Breast epithelium (tissue), 4 donors: ENCODE measurements at places on chromosomes 7 and 10. TPM values are rescaled to one million over a fixed set of nuclear protein-coding genes. Genes with fewer than 3 reads are reported as not detected.

HOXA11 gene
- total RNA-seq: not detected

- DNase-seq: no peak
- H3K4me3 ChIP-seq: no peak overlapping the region
- no peak overlapping the region for H3K27ac ChIP-seq
- no peaks in the 10 kb centered on the region for H3K36me3 ChIP-seq
These were observed 273.6 kb upstream of the KLF6 start for GRCh38 chr10:4058514-4059029.

DNA sequence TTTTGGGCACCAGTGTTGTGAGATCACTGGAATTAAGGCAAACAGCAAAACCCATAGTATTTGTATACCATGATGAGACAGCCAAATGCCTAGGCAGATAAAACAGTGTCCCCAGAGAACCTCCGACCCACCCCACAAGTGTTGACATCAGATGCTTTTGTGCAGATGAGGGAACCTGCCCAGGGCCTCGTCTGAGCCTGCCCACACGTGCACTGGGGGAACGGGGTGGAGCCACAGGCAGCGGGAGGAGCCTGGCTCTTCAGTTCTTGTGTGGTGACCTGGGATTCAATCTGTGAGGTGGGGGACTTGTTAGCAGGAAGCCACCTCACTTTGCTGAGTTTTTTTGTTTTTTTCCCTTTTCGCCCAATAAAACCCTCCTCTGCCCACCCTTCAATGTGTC, 33.4 kb upstream of the OPTN start:
- no peak overlapping the region for H3K27ac ChIP-seq
- H3K4me3 ChIP-seq: no peak overlapping the region
- H3K36me3 ChIP-seq: no peaks in the 10 kb centered on the region
- no peaks in the 10 kb centered on the region for H3K27me3 ChIP-seq

TRIL gene
- total RNA-seq: 0.48 TPM

GRCh38 chr10:44118500-44118899, 266.4 kb downstream of the CXCL12 start:
- DNase-seq: no peak
- no peaks in the 10 kb centered on the region for H3K4me1 ChIP-seq
- H3K36me3 ChIP-seq: no peaks in the 10 kb centered on the region
- H3K27me3 ChIP-seq: no peaks in the 10 kb centered on the region

MALRD1 gene
- total RNA-seq: 8.6 TPM

DNA sequence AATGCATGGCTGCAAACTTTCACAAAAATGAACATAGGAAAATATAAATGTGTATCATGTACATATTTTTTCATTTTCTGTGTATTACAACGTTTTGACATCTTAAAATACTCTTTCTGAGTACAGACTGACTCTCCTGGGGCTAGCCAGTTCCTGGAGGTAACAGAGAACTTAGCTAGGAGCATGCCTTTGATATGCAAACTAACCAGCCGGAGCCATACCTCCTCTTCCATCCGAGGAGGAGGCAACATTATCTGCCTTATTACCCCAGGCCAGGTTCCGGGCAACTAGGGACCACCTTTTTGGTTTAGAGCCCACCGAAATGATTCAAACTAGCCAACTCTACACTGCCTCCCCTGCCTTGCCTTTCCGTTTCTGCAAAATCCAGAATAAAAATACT, 33.7 kb upstream of the HECW1 start:
- H3K27ac ChIP-seq: no peak overlapping the region
- peaks cover 4% of the 10 kb centered on the region for H3K27me3 ChIP-seq
- H3K4me1 ChIP-seq: no peaks in the 10 kb centered on the region
- DNase-seq: no peak

DNA sequence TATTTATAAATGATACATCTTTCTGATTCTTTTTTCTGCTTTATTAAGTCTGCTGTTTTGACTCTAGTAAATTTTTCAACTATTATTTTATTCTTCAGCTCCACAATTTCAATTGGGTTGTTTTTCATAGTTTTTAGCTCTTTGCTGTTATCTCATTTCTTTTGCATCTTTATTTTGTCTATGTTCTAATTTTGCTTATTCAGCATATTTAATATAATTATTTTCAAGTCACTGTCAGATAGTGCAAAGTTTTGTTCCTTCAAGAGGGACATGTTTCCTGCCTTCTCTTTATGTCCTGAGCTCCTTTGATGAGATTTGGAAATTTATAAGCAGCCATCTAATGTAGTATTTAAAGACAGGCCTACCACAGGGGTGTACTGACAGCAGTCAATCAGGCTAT, 131.5 kb upstream of the ZNF722 start:
- H3K4me1 ChIP-seq: no peaks in the 10 kb centered on the region
- H3K36me3 ChIP-seq: no peaks in the 10 kb centered on the region
- H3K27me3 ChIP-seq: no peaks in the 10 kb centered on the region
- H3K4me3 ChIP-seq: no peak overlapping the region
- no peak for DNase-seq

DNA sequence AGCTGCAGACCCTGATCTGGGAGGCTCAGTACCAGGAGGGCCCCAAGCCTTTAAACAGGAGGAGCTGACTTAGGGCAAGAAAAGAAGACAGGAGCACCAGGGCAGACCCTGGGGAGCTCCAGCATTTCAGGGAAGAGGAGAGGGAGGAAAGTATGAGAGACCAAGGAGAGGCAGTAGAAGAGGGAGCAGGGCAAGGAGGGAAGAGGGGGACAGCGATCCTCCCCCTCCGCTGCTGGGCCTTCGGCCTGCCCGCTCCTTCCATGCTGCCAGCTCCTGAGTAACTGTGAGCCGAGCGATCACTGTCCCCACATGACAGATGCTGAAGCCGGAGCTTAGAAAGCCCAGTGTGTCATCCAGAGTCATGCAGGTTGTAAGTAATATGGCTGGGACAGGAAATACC, 65.9 kb downstream of the ALOX5 start:
- no peaks in the 10 kb centered on the region for H3K4me1 ChIP-seq
- no peak for DNase-seq
- no peaks in the 10 kb centered on the region for H3K36me3 ChIP-seq
- no peak overlapping the region for H3K27ac ChIP-seq

DNA sequence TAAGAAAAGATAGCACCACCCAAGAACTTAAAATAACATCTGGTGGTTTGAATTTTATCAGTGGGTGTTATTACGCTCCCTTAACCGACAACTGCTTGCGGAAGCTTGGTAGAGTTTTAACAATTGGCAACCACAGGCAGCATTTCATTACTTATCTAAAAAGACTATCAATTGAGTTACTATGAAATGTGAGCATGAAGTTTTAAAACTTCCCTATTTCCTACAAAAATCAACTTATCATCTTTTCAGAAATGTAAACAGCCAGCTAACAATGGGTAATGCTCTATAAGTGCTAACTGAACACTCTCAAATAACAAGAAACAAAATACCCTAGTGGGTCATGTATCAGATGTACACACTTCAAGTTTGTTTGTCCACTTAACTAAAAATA, 68.8 kb downstream of the OSBPL3 start:
- no peaks in the 10 kb centered on the region for H3K27me3 ChIP-seq
- no peaks in the 10 kb centered on the region for H3K4me1 ChIP-seq
- H3K4me3 ChIP-seq: no peak overlapping the region
- H3K36me3 ChIP-seq: no peaks in the 10 kb centered on the region
- no peak for DNase-seq
- no peak overlapping the region for H3K27ac ChIP-seq

DNA sequence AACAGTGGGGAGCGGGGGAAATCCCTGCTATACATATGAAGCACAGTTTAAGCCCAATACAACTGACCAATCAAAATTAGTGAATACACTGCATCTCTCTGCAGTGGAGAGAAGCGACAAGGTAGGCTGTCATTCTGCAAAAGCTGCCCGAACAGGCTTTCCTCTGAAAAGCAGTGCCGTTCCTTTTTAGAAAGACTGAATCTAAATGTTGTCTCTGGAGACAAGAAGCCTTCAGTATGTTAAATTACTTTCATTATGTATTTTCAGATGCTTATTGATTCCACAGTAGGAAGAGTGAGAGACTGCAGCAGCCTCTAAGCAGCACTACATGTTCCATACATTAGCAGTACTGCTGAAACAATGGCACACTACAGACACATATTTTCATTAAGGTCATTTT, at the start of gene GPR22:
TSS of gene GPR22 (plus strand) at position 129 of the 400 bp plus-strand sequence. CDS start 4,004 bp downstream, outside the sequence.
- no peak for DNase-seq
- H3K27ac ChIP-seq: no peak within 1 kb of the TSS
- H3K4me3 ChIP-seq: no peak within 1 kb of the TSS
- H3K27me3 ChIP-seq: no peaks in the 10 kb centered on the region

SFRP5 gene
- total RNA-seq: 1.8 TPM

DNA sequence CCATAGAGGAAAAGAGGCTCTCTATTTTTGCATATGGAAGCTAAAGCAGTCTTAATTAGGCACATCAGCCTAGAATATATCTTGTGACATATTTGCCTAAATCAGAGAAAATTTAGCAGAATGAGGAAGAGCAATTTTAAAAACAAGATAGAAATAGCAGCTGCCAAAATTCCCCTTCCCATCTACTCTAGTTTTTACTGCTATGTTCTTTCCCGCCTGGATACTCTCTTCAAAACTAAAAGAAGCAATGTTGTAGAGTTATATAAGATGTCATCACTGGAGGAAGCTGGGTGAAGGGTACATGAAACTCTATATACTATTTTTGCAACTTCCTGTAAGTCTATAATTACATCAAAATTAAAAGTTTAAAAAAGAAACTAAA, 87.0 kb downstream of the ARMH3 start:
- H3K27me3 ChIP-seq: no peaks in the 10 kb centered on the region
- no peak for DNase-seq
- no peaks in the 10 kb centered on the region for H3K4me1 ChIP-seq
- no peak overlapping the region for H3K4me3 ChIP-seq
- H3K36me3 ChIP-seq: peaks cover 4% of the 10 kb centered on the region
- H3K27ac ChIP-seq: no peak overlapping the region

- H3K4me1 ChIP-seq: no peaks in the 10 kb centered on the region
- no peak overlapping the region for H3K27ac ChIP-seq
These were observed 247.0 kb downstream of the SORCS1 start for GRCh38 chr10:106917452-106918055.

KCNIP2 gene
- total RNA-seq: 11.9 TPM

LLCFC1 gene
- total RNA-seq: not detected

SUFU gene
- 9.1 TPM for total RNA-seq

FFAR4 gene
- total RNA-seq: 2.9 TPM

SEMA3C gene
- 157 TPM for total RNA-seq

DNA sequence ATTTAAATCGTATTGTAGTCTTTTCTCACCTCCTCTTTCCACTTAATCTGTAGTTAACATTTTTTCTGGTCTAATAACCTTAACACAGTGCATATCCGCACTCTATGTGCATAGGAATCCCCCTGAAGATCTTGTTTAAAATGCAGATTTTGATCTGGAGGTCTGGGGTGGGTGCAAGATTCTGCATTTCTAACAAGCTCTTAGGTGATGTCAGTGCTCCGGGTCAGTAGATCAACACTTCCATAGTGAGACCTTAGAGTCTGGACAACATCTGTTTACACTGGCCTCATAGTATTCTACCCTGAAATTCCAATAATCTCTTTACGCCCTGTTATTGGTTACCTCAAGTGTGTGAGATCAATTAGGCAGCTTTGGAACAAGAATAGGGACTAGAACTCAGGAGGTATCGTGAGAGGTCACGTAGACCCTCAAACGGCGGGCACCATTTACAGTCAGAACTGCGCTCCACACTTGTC, 434 bp upstream of the PLEKHA8 start:
- no peaks in the 10 kb centered on the region for H3K27me3 ChIP-seq
- no peak for DNase-seq
- peak overlapping the region; percentile 96 for H3K4me3 ChIP-seq
- no peaks in the 10 kb centered on the region for H3K36me3 ChIP-seq
- H3K4me1 ChIP-seq: no peaks in the 10 kb centered on the region

GRCh38 chr10:15227611-15228372, 59.3 kb upstream of the NMT2 start:
- H3K4me3 ChIP-seq: no peak overlapping the region
- no peaks in the 10 kb centered on the region for H3K36me3 ChIP-seq
- H3K4me1 ChIP-seq: no peaks in the 10 kb centered on the region

PRSS1 gene
- not detected for total RNA-seq

DNA sequence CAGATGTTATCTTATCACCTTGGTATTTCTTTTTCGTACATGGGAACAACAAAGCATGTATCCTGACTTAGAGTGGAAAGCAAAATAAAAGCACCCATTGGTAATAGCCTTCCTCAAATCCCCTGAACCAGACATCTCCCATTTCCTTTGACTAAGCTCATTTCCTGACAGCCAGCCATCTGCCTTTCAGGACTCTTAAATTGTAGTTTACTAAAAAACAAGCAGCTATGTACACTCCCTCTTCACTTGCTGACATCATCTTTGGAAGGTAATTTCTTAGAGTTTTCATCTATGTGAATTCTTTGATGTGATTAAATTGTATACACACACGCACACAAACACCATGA, 40.7 kb downstream of the ARL4A start:
- H3K4me1 ChIP-seq: no peaks in the 10 kb centered on the region
- H3K27ac ChIP-seq: no peak overlapping the region
- H3K4me3 ChIP-seq: no peak overlapping the region
- DNase-seq: no peak

- no peak overlapping the region for H3K27ac ChIP-seq
- no peaks in the 10 kb centered on the region for H3K36me3 ChIP-seq
- H3K27me3 ChIP-seq: no peaks in the 10 kb centered on the region
- no peak overlapping the region for H3K4me3 ChIP-seq
- H3K4me1 ChIP-seq: no peaks in the 10 kb centered on the region
- no peak for DNase-seq
These were observed 203.8 kb upstream of the ZMIZ1 start for GRCh38 chr10:78864761-78865537.

ZCWPW1 gene
- 8.6 TPM for total RNA-seq

DNA sequence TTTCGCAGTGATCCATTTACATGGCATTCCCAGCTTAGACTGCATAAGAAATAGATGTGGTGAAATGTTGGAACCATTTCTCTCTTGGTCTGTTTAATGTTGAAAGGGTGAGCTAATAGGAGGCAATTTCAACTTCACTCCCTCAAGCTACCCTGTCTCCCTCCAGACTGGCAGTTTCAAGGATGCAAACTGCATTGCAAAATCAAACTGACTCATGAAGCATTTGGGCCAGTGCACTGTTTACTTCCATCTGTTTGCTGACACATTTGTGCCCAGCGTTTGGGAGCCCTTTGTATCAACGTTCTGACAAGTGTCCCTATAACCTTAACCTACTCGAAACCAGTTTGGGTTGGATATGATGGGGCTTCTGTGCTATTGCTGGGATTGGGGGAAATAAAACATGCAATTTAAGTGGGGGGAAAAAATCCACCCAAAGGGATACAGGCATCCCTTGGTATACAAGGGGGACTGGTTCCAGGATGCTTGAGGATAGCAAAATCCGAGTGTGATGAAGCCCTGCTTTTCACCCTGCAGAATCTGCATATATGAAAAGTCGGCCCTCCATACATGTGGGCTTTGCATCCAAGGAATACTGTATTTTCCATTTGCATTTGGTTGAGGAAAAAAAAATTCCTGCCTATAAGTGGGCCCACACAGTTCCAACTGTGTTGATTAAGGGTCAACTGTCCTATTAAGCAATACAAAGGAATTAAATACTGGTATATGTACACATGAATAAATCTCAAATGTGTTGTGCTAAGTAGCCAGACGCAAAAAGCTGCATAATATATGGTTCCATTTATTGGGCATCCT, 15.6 kb downstream of the RHEB start:
- no peak overlapping the region for H3K27ac ChIP-seq
- no peaks in the 10 kb centered on the region for H3K4me1 ChIP-seq
- no peaks in the 10 kb centered on the region for H3K36me3 ChIP-seq
- DNase-seq: no peak
